ENCODE measurements at places on chromosomes 12 and 14.

- no peak for DNase-seq
Observed at GRCh38 chr12:106917503-106917902, 38.2 kb upstream of the TMEM263 start.

GRCh38 chr12:54984658-54985376, at the start of gene TESPA1:
Gene TESPA1 (minus strand): TSS chr12:54984762. CDS start chr12:54974562, 10,200 bp downstream.
- DNase-seq = no peak

DNA sequence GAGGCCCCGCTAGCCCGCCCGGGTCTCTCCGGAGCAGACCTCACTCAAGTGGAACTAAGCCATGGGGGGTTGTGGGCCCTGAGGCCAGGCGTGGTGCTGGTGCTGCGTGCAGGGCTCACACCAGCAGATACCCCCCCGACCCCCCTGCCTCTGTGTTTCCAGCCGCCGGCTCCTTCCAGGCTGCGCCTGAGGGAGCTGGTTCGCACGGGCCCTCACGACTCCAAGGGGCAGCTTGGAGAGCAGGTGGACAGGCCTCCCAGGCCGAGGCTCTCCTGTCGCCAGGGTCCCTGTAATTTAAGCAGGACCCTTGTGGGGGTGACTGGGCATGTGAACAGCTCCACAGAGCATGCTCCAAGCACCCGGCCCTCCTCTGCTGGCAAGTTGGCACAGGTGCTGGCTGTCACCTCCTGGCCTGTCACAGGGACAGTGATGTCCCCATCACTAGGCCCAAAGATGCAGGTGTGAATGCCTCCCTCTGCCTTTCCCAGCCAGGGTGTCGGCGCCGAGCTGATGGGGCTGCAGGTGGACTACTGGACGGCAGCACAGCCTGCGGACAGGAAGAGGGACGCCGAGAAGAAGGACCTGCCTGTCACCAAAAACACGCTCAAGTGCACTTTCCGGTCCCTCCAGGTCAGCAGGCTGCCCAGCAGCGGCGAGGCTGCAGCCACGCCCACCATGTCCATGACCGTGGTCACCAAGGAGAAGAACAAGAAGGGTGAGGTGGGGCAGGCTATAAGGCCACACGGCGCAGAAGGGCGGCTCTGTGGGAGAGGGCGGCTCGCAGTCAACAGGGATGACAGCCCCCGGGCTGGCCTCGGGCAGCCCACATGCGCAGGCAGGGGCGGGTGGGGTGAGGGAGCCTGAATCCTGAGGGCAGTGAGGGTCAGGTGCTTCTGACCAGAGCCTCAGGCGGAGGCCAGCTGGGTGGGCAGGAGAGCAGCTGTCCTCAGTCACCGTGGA, 5.9 kb upstream of the TEX22 start:
- DNase-seq = no peak

- DNase-seq = peak; percentile 67
Observed at GRCh38 chr12:13101821-13102375, 1.6 kb downstream of the GSG1 start.

- DNase-seq = no peak
Observed at GRCh38 chr14:58733451-58734208, 95.9 kb downstream of the DACT1 start.

DNA sequence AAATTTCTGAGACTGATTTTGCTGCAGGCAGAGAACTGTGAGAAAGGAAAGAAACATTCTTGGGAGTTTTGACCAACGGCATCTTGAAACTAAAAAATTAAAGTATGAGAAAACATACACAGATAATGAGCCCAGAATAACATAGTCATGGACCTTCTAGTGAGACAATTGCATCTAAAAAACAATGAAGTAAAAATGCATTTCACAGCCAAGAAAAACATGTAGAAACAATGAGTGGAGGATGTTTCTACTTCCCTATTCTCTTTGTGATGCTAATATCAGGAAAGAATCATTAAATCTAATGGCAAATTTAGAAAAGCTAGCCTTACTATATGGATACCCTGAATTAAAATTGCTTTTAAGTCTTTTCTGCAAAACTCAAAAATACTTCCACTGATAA, 12.2 kb upstream of the PLEKHG7 start:
- DNase-seq = peak; percentile 7
